ENCODE measurements at places on chromosomes 6 and 20.

DNA sequence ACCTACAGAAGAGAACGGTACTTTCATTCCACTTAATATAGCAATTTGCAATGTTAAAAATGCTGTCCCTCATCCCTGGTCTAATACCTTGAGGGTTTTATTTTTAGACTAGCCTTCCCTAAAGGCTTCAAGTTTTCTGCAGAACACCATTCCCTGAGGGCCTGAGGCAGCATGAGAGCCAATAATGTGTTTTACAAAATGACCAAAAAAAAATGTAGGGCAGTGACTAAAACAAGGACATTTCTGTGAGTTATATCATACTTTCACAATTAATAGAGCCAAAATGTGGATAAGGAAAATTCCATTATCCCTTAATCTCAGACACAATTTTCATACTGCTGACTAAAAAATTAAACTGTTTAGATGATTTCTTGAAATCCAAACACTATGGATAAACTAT, 22.7 kb downstream of the GPR63 start:
- no peak for DNase-seq

DNA sequence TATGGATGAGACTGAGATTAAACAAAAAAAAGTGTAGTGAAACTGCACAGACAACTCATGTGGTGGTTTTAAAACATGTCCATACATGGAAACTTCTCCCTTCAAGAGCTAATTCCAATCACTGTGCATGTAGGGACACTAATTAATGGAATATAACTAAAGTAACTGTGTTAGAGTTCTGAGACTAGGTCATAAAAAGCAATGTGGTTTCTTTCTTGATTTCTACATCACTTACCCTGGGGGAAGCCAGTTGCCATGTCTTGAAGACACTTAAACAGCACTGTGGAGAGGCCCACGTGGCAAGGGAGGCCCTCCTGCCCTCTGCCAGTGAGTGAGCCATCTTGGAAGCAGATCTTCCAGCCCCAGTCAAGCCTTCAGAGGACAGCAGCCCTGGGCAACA, 118.2 kb upstream of the DST start:
- DNase-seq: no peak

DNA sequence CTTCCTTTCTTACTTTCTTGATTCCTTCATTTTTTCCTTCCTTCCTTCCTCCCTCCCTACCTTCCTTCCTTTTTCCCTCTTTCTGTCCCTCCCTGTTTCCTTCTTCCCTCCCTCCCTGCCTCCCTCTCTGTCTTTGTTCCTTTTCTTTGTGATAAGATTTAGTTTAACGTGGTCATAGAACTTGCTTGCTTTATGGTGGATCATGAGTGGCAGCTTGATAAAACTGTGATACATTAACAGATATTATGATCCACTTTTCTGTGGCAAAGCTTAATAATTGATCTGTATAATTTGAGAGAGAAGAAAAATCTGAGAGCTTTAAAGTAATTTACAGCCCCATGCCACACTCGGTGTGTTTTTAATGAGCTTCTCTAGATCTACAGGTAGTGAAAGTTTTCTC, 280.5 kb downstream of the RNF144B start:
- DNase-seq: no peak

GRCh38 chr6:12555267-12555666, 161.3 kb upstream of the PHACTR1 start:
- DNase-seq: no peak

GRCh38 chr6:166703149-166703710, 76.2 kb upstream of the RPS6KA2 start:
- DNase-seq: no peak

DNA sequence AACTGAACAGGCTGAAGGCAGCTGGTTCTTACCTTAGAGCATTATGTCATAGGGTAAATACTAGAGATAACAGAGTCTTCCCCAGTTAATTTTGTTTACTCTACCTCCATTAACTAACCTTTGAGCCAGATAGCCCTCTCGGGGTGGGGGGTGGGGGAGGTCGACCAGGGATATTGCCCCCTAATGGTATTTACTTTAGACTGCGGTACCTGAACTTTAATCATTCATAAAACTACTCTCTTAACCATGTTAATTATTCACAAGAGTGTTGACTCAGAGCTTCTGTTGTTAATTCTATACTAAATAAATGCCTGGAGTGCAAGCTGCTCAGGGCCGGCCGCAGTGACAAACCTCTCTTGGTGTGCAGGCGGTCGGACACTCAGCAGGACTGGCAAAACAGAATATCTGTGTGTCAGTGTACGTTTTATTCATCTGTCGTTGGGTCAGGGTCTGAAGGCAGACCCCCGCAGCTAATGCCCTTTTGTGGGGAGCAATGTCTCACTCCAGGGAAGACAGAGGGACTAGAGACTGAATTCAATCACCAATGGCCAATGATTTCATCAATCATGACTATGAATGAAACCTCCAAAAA, 152.4 kb upstream of the COL21A1 start:
- no peak for DNase-seq

Data from inflammatory macrophage treated with lipopolysaccharide for 1 hour (primary cell).